ENCODE measurements at places on chromosomes 4 and X.
A peak's percentile ranks its signal among the peaks of the same experiment; 100 is the strongest.

GRCh38 chrX:77223046-77223445 is 224.1 kb upstream of the FGF16 start:
- no peak for DNase-seq

DNA sequence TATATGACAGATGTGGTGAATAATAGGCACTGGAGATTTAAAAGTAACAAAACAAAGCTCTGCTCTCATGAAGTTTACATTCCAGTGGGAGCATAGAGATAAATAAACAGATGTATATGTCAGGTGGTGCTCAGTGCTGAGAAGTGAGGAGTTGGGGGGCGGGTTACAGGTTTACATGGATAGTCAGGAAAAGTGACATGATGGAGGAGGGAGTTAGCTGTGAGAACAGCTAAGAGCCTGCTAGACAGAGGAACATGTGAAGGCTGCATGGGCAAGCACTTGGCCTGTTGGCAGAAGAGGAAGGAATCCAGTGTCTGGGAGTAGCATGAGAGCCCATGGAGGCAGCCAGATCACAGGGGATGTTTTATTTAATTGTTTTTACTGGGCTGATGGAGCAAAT is 10.2 kb upstream of the TMEM156 start:
- peak; percentile 34 for DNase-seq

DNA sequence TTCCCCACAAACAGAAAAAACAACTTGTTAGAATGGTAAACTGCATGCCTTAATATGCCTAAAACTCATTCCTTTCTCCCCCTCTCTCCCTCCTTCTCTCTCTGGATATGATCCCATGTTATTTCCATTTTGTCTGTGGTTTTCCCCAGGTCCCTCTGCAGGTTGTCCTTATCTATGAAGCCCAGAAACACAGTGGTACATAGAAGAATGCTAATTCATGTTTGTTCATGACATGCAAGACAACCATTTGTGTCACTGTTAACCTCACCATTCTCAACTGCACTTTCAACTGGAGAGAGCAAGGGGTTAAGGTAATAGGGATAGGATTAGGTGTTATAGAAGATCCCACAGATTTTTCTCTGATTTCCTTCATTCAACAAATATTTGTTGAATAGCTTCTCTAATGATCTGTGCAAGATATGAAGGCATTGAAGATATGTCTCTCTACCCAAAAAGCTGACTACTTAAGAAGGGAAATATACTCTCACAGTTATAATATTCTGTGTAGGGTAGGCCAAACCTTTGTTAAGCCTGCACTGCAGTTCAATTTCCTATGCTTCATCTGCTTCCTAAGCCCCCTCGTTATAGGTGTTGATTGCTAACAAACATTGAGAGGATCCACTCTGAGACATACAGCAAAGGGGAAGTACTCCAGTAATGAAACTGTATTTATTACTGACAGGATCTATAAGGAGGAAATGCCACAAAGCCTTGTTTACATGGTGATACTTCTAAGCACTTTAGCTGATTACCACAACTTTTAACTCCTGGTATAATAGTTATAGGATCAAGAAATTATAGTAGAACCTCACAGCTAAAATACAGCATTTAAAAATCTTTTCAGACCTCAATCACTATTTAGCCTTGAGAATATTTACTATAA is 96.1 kb downstream of the FRYL start:
- no peak for DNase-seq

DNA sequence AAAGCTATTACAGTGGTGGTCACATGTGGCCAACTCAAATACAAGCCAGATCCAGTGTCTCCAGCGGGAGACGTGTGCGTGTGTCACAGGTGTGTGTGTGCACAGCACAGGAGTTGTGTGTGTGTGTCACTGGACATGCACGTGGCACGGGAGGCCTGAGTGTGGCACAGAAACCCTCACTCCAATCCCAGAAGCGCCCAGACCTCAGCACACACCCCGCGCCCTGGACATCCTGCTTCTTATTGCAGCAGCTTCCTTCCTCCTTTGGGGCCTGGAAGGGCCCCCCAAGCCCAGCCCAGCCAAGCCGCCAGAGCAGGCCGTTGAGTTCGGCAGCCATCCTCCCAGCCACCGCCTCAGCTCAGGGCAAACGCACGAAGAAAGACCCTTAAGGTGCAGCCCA is 37.9 kb downstream of the ACOX3 start:
- DNase-seq = no peak

- DNase-seq = no peak
These were observed 54.7 kb downstream of the ANAPC10 start for GRCh38 chr4:145043306-145043705.

Measured in IMR-90 (cell line).